NCI-H1092 (cell line): ENCODE measurements at places on chromosomes 12 and 14.

GRCh38 chr12:65324551-65324950 is 46.1 kb downstream of the MSRB3 start:
- DNase-seq, result no peak

- no peak for DNase-seq
Observed at GRCh38 chr12:121114806-121115205, 17.9 kb upstream of the P2RX7 start.

GRCh38 chr14:102295270-102295669 is 9.7 kb downstream of the MOK start:
- DNase-seq, result no peak

- DNase-seq, result no peak
Observed at GRCh38 chr14:101791919-101792572, 30.5 kb downstream of the PPP2R5C start.

DNA sequence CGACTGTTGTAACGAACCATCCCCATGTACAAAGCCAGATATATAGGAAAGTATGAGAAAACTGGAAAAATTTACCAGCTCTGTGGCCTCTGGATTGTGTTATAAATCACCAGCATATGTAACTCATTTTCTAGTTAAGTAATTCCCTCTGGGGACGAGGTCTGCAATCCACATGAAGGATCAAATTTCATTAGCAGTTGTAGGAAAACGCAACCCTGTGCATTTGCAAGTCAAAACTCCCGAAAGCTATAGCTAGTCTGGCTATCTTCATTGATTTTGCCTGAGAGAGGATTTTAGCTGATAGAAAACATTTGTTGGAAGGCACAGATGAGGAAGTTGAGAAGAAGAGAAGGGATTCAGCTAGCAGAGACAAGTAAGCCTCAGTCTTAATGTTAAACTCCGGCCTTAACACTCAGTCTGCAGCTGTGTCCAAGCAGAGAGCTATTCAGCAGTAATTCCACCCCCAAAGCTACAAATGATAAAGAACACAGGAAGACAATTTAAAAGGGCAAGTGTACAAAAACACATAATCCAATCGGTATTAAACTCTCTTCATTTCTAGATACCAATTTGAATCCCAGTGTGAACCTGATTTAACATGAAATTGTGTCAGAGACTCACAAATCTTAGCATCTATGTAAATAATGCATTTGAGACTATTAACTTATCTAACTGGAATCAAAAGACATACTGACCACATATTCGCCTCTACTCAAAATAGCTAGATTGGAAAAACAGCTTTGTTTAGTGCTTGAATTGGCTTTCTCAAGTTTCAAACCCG is 54.2 kb upstream of the CERS5 start:
- peak; percentile 13 for DNase-seq

DNA sequence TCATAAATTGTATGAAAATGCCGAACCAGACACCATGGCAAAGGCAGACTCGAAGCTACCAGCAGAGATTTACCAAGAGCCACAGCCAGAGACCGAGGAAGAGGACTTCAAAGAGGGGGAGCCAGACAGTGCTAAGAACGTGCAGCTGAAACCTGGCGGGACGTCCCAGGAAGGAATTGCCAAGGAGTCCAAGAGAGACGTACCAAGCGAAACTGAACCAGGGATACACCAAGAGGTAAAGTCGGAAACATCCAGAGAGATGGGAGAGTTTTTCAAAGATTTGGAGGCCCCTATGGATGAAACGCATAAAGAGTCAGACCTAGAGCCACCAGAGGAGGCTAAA is 294 bp downstream of the SAMD15 start:
- DNase-seq, result no peak

DNA sequence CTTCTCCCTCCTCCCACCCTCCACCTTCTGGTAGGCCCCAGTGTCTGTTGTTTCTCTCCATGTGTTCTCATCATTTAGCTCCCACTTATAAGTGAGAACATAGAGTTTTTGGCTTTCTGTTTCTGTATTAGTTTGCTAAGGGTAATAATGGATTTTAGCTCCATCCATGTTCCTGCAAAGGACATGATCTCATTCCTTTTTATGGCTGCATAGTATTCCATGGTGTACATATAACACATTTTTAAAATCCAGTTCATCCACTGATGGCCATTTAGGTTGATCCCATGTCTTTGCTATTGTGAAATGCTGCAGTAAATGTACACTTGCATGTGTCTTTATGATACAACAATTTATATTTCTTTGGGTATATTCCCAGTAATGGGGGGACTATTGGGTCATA is 96.1 kb downstream of the CCDC91 start:
- no peak for DNase-seq

DNA sequence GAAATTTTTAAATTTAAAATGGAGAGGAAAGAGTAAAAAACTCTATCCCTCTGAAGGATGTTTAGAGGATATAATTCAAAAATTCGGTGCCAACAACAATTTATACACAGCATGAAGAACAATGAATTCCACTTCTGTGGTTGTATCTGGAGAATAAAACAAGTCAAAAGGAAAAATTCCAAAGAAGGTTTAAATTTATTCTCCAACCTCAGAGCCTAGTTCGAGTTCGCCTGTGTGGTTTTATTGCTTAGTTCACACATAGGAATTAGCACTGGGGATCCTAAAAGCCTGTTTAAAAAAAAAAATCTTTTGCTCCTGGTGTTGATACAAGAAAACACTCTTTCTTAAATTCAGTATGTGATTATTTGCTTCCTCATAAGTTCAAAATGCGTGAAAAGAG is 79.2 kb downstream of the LLPH start:
- DNase-seq, result no peak

DNA sequence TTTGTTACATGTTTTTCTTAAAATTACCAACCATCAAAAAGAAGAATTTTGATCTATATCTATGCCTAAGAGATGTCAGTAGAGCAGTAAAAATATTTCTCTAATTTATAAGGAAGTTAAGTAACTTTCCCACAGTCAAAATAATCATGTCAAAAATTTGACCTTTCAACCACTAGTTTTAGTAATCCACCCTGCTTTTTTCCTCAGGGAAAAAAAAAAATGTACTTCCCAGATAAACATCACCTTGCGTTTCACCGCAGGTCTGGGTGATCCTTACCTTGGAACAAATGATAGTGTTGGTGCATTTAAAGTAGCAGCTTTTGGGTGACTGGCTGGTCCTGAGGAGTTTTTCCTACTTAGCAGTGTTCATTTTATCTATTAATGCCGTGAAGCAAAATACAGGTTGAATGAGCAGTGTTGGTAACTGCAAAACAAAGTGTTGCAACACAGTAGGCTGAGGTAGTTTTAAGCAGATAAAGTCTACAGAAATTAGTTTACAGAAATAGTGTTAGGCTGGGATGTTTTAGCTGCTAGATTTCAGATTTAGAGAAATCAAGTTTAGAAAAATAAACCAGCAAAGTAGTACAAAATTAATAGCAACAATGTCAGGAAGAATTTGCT is 137.2 kb upstream of the DNM1L start:
- DNase-seq, result no peak

DNA sequence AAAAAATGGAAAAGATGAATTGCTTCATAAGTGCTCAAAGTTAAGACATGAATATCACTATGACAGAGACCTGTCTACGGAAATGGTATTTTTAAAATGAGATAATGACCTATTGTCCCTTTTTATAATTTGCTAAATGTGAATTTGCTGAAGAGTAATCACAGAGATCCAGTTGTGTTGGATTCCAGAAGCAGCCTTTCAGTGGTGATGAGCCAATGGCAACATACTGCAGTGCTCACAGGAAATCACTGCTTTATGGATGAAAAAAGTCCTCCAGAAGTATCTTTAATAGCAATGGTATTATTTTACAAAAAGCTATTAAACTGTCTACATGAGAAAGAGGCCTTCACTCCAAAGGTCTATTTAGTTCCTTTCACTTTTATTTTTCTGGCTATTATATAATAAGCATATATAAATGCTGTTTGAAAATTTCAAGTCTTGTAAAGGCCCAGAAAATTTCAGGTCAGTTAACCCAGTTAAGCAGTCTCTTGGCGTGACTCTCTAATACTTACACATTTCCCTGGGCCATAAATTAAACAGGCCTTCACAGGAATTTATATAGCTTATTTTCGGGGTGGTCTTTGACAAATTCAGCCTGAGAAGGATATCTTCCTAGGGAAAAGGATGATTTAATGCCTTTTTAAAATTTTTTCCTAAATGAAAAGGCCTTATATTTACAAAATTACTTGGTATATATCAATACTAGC is 55.4 kb downstream of the KCNJ8 start:
- DNase-seq, result no peak

DNA sequence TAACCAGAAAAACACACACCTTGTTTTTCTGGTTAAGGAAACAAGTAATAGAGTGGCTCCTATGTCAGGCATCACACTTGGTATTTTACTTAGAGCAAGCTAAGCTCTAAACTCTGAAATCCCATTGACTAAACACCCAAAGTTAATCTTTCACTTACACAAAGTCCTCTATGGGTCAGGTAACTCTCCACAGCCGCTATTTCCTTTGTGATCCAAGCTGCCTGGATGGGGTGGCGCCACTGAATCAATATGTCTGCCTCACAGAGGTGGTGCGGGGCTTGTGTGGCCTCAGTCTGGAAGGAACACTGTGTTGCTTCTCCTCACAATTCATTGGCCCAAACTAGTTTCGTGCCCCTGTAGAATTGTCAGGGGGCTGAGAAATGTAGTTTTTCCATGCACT is 160.0 kb upstream of the E2F7 start:
- DNase-seq, result no peak

DNA sequence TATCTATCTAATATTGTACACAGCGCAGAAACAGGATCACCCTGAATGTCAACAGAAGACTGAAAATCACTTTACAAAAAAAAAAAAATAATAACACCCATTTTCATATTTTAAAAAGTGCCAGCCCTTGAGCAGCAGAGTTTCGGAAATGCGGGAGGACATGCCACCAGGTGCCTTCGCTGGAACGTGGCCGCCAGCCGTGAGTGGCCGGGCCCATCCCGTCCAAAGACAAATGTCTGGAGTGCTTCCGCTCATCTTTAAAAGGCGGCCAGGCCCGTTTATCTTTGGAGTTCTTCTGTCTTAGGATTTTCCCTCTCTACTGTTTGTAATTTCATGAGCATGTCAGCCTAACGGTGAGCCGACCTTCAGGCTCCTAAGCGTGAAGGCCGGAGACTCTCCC is 43.5 kb downstream of the LRTM2 start:
- no peak for DNase-seq
